ENCODE measurements at places on chromosomes 12 and 14.

- DNase-seq: no peak
These were observed 195.8 kb upstream of the CAND1 start for GRCh38 chr12:67073336-67073735.

DNA sequence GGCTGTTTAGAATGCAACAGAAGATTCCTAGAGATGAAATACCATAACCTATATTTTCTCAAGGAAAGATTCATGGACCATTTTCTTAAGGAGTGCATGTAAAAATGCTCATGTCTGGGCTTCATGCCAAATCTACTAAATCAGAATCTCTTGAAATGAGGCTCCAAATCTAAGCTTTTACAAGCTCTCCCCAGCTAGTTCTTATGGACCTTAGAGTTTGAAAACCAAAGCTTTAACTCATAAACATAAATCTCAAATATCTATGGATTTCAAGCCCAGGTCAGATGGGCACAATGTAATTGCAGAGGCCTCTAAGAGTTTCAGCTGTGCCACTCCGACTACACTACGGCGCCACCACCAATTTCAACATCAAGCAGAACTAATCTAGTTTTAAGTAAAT is 117.3 kb upstream of the CAND1 start:
- no peak for DNase-seq

DNA sequence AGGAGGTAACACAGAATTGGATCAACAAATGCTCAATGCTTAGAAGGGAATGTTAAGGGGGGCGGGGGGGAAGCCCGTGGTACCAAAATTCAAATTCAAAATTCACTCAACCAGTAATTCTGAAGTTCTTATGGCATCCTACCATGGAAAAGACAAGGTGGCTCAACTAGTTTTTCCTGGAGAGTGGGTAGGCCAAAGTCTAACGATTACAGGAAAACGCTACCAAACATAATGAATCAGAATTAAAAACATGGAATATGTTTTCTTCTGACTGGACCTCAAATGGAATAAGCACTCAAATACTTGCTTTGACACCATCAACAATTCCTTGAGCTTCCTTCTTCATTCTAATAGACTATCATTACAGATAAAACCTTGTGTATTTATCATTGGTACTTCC is 2.3 kb downstream of the NACA start:
- no peak for DNase-seq

GRCh38 chr12:83093426-83093825 is 406.7 kb downstream of the TMTC2 start:
- no peak for DNase-seq

DNA sequence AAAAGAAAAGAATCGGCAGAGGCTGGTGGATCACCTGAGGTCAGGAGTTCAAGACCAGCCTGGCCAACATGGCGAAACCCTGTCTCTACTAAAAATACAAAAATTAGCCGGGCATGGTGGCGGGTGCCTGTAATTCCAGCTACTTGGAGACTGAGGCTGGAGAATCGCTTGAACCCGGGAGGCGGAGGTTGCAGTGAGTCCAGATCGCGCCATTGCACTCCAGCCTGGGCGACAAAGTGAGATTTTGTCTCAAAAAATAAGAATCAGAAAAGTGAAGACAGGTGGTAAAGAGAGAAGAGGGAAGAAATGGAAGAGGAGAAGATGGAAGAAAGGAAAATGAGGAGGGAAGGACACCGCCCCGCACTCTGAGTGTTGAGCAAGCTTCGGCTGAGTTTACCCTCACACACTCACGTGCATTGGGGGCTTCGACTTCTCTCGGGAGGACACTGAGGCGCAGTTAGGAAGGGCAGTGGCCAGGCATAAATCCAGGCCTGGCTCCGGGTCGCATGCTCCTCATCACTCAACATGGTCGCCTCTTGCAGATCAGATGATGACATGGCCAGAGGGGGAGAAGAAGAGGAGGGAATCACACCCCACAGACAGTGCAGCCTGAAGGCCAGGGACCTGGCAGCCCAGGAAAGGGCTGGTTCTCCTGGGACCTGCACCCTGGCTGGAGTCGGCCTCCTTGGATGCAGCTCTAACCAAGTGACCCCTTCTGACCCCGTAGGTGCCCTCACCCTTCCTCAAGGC is 61.1 kb downstream of the PRMT8 start:
- no peak for DNase-seq

- DNase-seq: no peak
These were observed 190.2 kb downstream of the FSCB start for GRCh38 chr14:44316647-44317440.

DNA sequence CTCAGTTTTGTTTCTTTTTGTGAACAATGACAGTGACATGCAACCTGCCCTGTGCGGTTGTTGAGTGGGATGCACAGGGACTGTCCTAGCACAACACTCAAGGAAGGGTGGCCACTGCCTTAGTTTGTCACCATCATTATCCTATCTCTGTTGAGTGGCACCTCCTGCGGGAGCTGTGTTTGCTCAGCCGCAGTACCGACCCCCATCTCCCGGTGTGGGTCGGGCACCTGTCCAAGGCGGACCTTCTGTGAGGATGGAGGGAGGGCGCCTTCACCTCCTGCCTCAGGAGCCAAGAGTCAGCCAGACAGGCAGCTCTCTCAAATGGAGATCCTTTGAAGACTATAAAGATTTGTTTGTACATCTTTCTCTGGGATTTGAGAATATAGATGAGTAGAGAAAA is 142.1 kb downstream of the TSPAN9 start:
- DNase-seq: no peak

- DNase-seq: no peak
These were observed 102.1 kb upstream of the RAP1B start for GRCh38 chr12:68508576-68508975.

GRCh38 chr12:65902500-65902899 is 78.2 kb downstream of the HMGA2 start:
- DNase-seq: no peak

DNA sequence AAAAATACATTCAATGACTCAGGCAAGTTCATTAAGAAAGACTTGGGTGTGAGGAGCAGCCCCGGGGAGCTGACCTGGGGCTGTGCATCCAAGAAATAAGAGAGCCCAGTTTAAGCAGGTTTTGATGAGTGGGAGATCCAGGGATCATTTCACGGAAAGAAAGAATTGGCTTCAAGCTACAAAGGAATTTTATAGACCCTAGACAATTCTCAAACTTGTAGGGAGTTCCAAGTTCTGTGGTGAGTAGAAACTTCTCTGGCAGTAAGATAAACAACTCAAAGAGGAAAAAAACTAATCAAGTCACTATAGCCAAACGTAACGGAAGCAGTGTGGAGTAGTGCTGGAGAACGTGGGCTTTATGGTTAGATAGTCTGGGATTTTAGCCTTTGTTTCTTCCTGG is 175.7 kb upstream of the DDHD1 start:
- no peak for DNase-seq

DNA sequence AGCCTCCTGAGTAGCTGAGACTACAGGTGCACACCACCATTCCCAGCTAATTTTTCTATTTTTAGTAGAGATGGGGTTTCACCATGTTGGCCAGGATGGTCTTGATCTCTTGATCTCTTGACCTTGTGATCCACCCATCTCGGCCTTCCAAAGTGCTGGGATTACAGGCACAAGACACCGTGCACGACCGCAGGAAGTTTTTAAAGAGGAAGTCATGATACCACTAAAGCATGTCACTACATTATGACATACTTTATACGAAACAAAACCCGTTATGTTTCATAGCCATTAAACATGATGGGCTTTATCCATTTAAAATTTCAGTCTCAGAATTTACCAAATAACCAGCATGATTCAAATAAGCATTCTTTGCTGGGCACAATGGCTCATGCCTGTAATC is 83.8 kb upstream of the DUSP6 start:
- DNase-seq: no peak

- no peak for DNase-seq
These were observed 20.6 kb downstream of the RDH12 start for GRCh38 chr14:67722293-67722692.

DNA sequence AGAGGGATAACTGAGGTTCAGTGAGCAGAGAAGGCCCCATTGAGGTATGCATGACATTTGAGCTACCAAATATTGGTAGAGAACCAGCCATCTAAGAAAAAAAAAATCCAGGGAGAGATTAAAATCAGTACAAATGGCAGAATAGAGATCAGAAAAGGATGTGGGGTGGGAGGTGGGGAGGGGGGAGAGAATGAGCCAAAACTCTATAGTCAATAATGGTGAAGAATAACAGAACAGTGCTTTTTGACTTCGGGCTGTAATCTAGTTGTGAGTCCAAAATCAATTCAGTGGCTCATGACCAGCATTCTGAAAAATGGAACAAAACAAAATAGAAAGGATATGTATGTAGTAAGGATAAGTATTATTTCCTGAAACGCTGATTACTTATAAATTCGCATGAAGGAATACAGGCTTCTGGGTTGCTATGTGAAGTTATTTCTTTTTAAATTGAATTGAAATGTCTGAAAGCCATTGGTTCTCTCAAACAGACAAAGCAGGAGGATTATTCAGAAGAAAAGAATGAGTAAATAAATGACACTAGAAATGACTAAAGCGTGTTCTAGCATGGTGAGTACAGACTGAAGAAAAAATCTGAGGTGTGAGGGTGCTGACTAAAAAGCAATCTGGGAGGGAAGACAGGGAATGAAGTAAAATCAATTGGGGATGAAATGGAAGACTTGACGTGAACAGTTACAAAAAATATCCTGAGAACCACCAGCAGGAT is 72.4 kb downstream of the ATP2B1 start:
- no peak for DNase-seq

- DNase-seq: no peak
These were observed 13.1 kb upstream of the DAAM1 start for GRCh38 chr14:59175404-59175803.

DNA sequence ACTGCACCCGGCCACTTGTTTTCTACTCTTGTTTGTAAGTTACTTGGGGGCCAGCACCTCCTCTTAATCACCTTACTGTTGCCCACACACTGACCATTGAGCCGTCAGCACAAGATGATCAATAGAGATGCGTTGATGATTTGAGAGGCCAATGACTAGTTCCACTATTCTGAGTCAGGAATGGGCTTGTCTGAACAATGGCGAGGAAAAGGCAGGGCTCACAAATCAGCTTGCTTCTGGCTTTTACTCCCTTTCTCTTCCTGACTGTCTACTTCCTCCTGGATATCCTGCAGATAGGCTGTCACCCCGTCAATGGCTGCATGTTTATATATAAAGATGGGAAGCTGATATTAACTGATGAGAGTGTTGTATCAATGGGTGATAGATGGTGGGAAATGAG is 29.1 kb upstream of the HDAC7 start:
- no peak for DNase-seq

DNA sequence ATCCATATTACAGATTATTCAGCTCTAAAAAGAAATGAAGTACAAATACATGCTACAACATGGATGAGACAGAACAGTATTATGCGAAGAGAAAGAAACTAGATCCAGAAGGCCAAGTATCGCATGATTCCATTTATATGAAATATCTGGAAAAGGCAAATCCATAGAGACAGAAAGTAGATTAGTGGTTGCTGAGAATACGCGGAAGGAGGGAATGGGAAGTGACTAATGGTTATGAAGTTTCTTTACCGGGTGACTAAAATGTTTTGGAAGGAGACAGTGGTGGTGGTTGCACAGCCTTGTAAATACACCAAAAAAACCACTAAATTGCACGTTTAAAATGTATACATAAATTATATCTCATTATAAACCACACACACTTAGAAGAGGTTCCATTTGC is 12.5 kb downstream of the PRDM4 start:
- no peak for DNase-seq

GRCh38 chr14:61140872-61141271 is 140.3 kb downstream of the TMEM30B start:
- no peak for DNase-seq

- DNase-seq: no peak
These were observed 279.3 kb upstream of the DDHD1 start for GRCh38 chr14:53432378-53432802.

DNA sequence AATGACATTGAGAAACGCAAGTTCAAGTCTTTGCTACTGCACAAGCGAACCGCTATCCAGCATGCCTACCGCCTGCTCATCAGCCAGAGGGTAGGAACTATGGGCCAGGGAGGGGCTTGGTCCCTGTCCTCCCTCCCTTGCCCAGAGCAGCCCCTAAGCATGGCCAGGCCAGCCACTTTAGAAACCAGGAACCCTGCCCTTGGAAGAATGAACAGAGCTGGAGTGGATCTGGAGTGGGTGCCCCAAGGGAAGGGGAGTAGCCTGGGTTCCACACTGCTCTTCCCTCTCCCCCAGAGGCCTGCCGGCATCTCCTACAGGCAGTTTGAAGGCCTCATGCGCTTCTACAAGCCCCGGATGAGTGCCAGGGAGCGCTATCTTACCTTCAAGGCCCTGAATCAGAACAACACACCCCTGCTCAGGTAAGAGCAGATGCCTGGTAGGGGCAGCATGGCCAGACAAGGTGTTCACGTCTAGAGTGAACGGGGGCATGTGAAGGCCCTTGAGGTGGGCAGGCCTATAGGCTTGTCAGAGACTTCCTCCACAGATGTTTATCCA is 55.8 kb downstream of the TPCN1 start:
- DNase-seq: no peak

- no peak for DNase-seq
These were observed 137.9 kb downstream of the NRXN3 start for GRCh38 chr14:78308079-78308478.

DNA sequence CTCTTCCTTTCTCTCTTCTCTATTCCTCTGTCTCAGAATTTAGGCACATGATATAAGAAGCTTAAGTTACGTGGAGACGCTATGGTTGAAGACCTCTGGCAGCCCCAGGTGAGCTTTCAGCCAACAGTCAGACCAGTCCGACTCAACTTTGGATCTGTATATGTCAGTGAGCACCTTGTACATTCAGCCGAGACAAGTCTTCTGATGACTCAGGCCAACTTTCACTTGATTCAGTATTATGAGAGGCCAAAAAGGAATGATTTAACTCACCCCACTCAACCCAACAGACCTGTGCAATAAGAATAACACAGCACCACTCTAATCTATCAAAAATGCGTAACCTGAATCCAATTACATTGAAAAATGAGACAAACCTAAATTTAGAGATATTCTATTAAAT is 47.5 kb upstream of the FOXG1 start:
- DNase-seq: no peak

- DNase-seq: no peak
These were observed 346.4 kb upstream of the ATP2B1 start for GRCh38 chr12:90055071-90055470.

GRCh38 chr12:131420867-131421447 is 289.9 kb upstream of the SFSWAP start:
- no peak for DNase-seq

GRCh38 chr14:44418856-44419255 is 88.2 kb downstream of the FSCB start:
- no peak for DNase-seq

All from central memory CD4-positive, alpha-beta T cell (primary cell).